ENCODE measurements at places on chromosomes 7 and 10.

- H3K4me1 ChIP-seq: no peaks in the 10 kb centered on the region
- no peak overlapping the region for H3K27ac ChIP-seq
- DNase-seq: no peak
- no peaks in the 10 kb centered on the region for H3K36me3 ChIP-seq
- H3K27me3 ChIP-seq: no peaks in the 10 kb centered on the region
These were observed 388.6 kb downstream of the EXOC4 start for GRCh38 chr7:133641436-133641835.

DNA sequence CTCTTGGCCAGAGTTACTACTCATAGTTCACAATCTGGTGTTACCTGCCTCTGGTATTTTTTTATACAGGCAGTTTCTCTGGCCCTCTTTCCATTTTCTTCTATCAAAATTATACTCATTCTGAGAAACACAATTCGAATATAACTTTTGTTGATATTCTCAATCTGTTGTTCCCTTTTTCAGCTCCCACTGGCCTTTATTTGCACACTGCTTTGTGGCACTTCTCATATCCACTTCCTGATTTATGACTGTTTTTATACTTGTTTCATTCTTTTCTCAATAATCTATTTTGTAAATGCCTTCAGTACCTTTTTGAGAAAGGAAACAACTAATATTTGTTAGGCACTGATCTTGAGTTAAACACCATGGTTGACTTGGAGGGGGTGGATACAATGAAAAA, 93.8 kb upstream of the HDAC9 start:
- no peak overlapping the region for H3K27ac ChIP-seq
- DNase-seq: no peak
- H3K4me3 ChIP-seq: no peak overlapping the region
- H3K36me3 ChIP-seq: no peaks in the 10 kb centered on the region

DNA sequence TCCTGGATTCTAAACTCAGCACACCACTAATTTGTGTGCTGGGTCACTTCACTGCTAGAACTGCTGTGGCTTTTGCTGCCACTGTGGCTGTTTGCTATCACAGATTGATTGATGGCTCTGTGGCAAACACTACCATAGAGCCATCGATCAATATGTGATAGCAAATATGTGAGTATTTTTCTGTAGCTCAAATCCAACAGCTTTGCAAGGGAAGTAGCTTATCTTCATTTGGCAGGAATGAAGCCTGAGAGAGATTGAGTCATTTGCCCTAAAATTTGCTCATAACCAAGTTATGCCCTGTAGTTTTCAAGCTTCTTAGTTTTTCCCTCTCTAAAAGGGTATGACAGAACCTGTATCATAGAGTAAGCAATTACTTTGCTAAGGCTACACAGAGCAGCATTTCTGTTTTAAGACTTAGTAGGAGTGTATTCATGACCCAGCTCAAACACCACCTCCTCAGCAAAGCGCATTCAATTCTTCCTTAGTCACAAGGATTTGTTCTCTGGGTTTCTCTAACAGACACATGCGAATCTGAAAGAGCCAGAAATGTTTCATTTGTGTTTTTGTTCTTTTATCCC, 43.1 kb downstream of the MINPP1 start:
- H3K27me3 ChIP-seq: no peaks in the 10 kb centered on the region
- DNase-seq: no peak
- H3K4me1 ChIP-seq: peaks cover 9% of the 10 kb centered on the region
- peaks cover 8% of the 10 kb centered on the region for H3K36me3 ChIP-seq

GRCh38 chr10:11218395-11218794, 200.7 kb downstream of the CELF2 start:
- no peak overlapping the region for H3K27ac ChIP-seq
- no peaks in the 10 kb centered on the region for H3K36me3 ChIP-seq
- no peaks in the 10 kb centered on the region for H3K4me1 ChIP-seq
- H3K27me3 ChIP-seq: no peaks in the 10 kb centered on the region
- no peak for DNase-seq

DNA sequence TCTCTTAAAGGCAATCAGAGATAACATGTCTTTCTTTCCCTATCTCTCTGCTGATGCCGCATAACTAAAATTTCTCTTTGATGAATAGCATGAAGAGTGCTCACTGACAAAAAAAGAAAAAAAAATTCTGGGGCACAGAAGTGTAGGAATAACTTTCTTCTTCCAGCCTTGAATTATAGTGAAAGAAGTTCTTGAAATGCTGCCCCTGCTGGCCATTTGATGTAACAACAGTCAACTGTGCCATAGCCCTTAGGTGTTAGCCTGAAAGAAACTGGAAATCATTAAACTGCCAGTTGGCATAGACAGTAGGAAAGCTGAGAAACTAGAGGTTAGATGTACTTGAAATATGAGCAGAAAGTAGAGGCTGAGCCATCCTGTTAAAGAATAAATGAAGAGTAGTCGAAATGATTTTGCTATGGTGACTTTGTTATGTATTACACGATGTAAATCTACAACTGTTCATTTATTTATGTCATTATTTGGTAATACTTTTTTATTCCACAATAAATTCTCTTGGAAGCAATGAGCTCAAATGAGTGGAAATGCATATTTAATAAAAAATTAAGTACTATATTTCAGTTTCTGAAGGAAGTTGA, 48.3 kb upstream of the FAM171A1 start:
- DNase-seq: no peak
- H3K27me3 ChIP-seq: no peaks in the 10 kb centered on the region
- H3K4me3 ChIP-seq: no peak overlapping the region
- no peaks in the 10 kb centered on the region for H3K36me3 ChIP-seq
- no peaks in the 10 kb centered on the region for H3K4me1 ChIP-seq
- H3K27ac ChIP-seq: no peak overlapping the region

DNA sequence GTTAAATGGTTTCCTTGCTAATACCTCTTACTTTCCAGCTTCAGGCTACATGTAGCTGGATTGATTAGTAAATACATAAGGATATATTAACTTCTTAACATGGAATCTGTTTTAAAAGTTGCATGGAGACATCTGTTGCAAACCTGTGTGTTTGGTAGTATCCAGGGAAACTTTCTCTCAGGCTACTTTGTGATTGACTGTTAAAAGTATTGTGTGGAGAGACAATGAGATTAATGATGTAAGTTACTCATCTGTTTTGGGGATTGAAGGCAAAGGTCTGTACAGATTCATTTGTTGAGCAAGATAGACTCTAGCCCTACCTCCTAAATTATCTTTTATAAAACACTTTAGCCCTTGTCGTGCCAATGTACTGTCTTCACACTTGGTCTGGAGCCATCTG, 6.6 kb downstream of the CREB5 start:
- no peak overlapping the region for H3K4me3 ChIP-seq
- no peaks in the 10 kb centered on the region for H3K27me3 ChIP-seq
- no peaks in the 10 kb centered on the region for H3K36me3 ChIP-seq
- no peak overlapping the region for H3K27ac ChIP-seq
- no peak for DNase-seq

DNA sequence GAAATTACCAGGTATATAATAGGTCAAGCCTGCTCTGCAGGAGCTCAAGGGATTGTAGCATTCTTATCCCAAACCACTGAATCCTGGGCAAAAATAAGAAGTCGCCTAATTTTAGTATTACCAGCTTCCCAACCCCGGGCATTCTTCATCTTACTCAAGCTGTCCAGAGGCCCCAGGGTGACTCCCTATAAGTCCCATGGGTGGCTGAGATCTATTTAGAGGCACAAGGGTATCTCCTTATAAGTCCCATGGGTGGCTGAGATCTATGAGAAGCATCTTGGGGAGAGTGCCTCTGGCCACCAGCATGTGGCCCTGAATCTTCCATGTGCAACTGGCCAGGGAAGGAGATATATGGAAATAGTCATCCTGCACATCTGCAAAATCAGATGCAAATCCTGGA, 38.9 kb downstream of the PRSS2 start:
- no peaks in the 10 kb centered on the region for H3K36me3 ChIP-seq
- no peaks in the 10 kb centered on the region for H3K27me3 ChIP-seq
- H3K27ac ChIP-seq: no peak overlapping the region
- H3K4me3 ChIP-seq: no peak overlapping the region
- no peaks in the 10 kb centered on the region for H3K4me1 ChIP-seq

- H3K27me3 ChIP-seq: no peaks in the 10 kb centered on the region
- H3K4me1 ChIP-seq: no peaks in the 10 kb centered on the region
- DNase-seq: no peak
- no peak overlapping the region for H3K4me3 ChIP-seq
- H3K27ac ChIP-seq: no peak overlapping the region
These were observed 33.8 kb upstream of the SFMBT2 start for GRCh38 chr10:7444551-7445121.

DNA sequence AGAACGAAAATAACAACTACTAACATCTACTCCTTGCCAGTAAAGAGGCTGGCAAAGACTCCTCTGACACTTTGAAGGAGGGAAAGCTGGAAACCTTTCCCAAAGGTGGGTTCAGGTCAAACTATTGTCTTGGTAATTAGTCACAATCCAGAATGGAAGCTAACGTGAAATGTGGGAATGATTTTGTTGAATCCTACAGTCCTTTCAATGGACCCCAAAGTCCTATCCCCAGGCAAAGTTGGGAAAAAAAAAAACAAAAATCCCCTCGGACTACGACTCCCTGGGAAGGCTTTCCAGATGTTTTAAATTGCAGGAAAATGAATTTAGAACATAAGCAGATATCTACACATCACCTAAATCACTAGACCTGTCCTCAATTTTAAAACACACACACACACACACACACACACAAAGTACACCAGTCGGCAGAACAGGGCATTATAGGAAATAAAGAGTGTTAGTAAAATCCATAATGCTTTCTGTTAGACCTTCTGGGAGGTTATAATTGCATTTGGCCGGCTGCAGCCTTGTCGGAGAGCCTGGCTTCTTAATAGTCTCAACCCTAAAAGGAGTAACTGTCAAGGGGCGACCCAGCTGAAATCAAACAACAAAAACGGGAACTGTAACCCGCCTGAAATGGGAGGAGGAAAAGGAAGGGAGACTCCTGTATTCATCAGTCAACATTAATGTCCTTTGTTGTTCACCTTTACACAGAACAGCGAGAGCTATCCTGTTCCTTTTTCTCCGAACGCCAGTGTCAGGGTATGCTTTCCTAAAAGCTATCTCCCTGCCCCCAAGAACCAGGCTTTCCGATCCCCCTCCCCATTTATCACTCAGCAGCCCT, 1.5 kb downstream of the DOCK4 start:
- H3K4me3 ChIP-seq: peak overlapping the region; percentile 54
- H3K27ac ChIP-seq: peak overlapping the region; percentile 88
- H3K27me3 ChIP-seq: no peaks in the 10 kb centered on the region
- no peak for DNase-seq
- H3K36me3 ChIP-seq: no peaks in the 10 kb centered on the region
- H3K4me1 ChIP-seq: peaks cover 13% of the 10 kb centered on the region

- no peaks in the 10 kb centered on the region for H3K36me3 ChIP-seq
- no peaks in the 10 kb centered on the region for H3K4me1 ChIP-seq
- no peak overlapping the region for H3K4me3 ChIP-seq
- DNase-seq: no peak
- H3K27ac ChIP-seq: no peak overlapping the region
These were observed 464.4 kb upstream of the AKR1E2 start for GRCh38 chr10:4361581-4361980.

DNA sequence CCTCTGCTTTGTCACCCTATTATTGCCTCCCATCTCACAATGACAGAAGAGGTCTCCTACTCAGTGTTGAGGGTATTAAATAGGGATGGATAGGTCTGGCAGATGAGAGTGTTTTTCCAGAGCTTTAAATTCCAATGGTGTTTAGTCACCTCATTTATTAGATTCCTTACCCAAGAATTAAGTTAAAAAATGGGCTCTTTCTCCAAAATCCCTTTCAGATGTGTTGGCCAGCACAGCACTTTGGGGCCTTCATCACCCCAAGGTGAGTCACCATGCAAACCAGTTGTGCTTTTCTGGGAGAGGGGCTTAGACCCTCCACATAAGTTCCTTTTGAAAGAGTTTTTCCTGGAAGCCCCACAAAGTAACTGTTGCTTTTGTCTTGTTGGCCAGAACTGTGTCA, 78.4 kb downstream of the CYP26A1 start:
- no peak overlapping the region for H3K4me3 ChIP-seq
- no peak overlapping the region for H3K27ac ChIP-seq
- DNase-seq: no peak
- no peaks in the 10 kb centered on the region for H3K36me3 ChIP-seq
- H3K27me3 ChIP-seq: no peaks in the 10 kb centered on the region

DNA sequence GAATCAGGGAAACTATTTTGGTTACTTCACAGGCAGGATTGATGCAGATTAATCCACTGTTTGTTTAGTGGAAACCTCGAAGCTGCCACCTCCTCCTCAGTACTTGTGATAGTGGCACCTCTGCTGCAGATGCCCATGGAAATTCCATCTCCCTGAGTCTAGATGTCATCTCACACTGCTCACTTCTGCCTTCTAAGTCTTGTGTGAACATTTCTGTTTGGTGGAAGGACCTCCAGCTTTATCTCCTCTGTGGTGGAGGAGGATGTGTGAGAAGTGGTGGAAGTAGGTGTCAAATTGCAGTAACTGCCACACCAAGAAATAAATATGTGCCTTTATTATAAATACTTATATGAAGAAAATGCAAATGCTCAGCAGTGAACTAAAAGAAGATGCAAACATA, 25.8 kb upstream of the GPR141 start:
- no peaks in the 10 kb centered on the region for H3K27me3 ChIP-seq
- no peaks in the 10 kb centered on the region for H3K36me3 ChIP-seq
- H3K27ac ChIP-seq: no peak overlapping the region
- no peaks in the 10 kb centered on the region for H3K4me1 ChIP-seq
- no peak for DNase-seq
- no peak overlapping the region for H3K4me3 ChIP-seq

GRCh38 chr7:18191341-18191740, 163.7 kb upstream of the PRPS1L1 start:
- H3K36me3 ChIP-seq: no peaks in the 10 kb centered on the region
- no peaks in the 10 kb centered on the region for H3K4me1 ChIP-seq
- H3K27ac ChIP-seq: no peak overlapping the region
- H3K4me3 ChIP-seq: no peak overlapping the region

DNA sequence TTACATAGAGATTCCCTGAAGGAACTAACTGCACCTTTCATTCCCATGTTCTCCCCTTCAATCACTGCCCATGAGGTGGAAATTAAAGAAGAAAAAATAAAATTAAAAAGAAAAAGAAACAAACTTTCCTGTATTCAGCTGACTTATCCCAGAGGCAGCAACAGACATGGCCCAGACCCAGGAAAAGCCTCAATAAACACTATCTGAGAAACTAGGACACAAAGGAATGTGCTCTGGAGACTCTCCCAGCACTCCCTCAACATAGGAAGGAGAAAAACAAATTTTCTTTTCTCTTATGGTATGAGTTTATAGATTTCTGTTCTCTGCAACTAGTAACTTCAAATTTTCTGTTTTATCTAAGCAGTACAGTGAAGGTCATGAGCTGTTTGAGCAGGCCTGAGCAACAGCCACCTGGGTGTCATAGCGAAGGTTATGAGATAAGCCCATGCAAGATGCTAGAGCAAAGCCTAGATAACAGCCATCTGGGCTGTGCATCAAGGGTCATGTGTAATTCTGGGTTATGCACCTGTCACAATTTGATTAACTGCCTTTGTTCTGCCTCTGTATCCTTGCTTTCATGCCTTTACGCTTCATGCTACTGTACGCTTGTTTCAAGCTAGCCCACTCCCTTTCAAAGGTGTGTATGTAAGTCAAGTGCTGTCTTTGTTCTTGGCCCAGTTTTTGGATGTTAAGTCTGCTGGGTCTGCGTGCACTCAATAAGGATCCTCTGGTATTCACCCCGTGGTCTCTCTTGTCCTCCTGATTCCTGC, 11.0 kb upstream of the OR6B1 start:
- no peaks in the 10 kb centered on the region for H3K36me3 ChIP-seq
- DNase-seq: no peak
- no peaks in the 10 kb centered on the region for H3K4me1 ChIP-seq
- no peaks in the 10 kb centered on the region for H3K27me3 ChIP-seq
- H3K4me3 ChIP-seq: no peak overlapping the region
- H3K27ac ChIP-seq: no peak overlapping the region
